ENCODE measurements at places on chromosomes 3 and 15.

GRCh38 chr3:38140326-38141172 lies 2.1 kb downstream of the MYD88 start:
- no peak for DNase-seq

DNA sequence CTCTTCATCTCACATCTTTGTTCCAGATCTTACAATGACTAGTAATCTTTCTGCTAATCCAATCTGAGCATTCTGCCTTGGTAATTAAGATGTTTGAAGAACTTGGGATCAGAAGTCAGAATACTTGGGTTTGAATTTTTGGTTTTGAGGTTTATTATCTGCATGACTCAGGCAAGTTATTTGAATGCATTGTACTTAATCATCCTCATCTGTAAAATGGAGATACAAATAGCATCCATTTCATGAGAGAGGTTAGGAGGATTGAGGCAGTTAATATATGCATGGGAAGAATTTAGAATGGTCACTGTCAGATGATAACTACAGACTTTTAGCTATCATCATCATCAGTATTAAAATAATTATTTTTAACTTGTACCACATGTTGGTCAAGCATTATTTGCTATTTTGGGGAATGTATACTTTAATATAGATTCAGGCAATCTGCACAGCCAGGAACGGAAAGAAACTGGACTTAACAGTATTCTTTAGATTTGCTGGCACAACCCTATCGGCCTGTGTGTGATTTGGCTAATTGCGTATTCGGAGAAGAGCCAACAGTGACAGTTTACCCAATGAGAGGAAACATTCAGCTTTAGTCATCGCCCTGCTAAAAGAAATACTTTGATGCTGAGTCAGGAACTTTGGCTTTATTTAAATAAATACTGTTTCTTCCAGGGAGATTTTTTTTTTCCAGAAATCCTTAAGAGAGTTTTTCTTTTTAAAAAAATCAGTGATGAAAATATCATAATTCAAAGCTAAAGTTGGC lies 600.0 kb downstream of the ROBO1 start:
- DNase-seq: no peak

DNA sequence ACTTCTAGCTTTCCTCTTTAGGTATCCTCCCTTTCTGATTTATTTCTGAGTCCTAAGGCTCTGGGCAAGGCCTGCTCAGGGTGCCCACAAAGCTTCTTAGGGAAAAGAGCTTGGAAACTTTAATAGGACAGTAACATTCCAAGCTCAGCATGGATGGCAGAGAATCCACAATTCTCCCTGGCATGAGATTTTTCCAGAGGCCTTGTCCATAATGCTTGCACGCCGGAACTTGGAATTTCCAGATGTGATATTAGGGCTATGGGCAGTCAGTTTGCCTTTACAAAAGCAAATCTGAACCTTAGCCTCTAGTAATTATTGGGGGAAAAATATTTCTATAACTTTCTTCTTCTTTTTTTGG lies 139.0 kb upstream of the RBMS3 start:
- no peak for DNase-seq

GRCh38 chr3:3170998-3171397 lies 8.5 kb downstream of the CRBN start:
- peak; percentile 70 for DNase-seq

- DNase-seq: no peak
Measured at GRCh38 chr3:72797773-72798543, 50.3 kb downstream of the SHQ1 start.

GRCh38 chr3:84885199-84885882 lies 73.4 kb upstream of the CADM2 start:
- no peak for DNase-seq

- DNase-seq: no peak
Measured at GRCh38 chr15:78032671-78033070, 44.8 kb downstream of the TBC1D2B start.

GRCh38 chr3:120153294-120153693 lies 59.0 kb upstream of the GSK3B start:
- DNase-seq: no peak

DNA sequence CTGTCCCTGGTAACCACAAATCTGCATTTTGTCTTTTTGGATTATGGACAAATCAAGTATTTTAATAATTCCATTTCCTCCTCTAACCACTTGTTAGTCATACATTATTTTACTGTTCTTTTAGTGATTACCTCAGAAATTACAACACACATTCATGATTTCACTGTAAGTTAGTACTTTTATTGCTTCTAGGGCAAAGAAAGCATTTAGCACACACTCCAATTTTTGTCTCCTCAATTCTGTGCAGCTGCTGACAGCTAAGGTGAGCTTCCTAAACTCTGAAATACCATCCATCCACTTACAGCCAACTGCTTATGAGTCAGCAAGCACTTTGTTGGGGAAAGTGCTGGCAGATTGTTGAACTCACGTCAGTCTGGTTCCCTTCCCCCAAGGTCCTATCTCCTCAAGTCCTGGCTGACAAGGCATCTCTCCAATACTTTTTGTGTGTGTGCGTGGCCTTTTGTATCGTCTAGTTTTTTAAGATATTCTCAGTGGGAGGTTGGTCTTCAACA lies 49.4 kb upstream of the TNFAIP8L3 start:
- DNase-seq: no peak

GRCh38 chr3:23202203-23202920 lies 765 bp upstream of the UBE2E2 start:
- DNase-seq: no peak

- no peak for DNase-seq
Measured at GRCh38 chr3:79424811-79425210, 343.0 kb downstream of the ROBO1 start.

- peak; percentile 38 for DNase-seq
Measured at GRCh38 chr15:41284427-41285177, 47.8 kb downstream of the OIP5 start.

- no peak for DNase-seq
Measured at GRCh38 chr3:146125951-146126350, 35.0 kb downstream of the PLOD2 start.

- DNase-seq: no peak
Measured at GRCh38 chr15:96561593-96561992, 231.1 kb downstream of the NR2F2 start.

DNA sequence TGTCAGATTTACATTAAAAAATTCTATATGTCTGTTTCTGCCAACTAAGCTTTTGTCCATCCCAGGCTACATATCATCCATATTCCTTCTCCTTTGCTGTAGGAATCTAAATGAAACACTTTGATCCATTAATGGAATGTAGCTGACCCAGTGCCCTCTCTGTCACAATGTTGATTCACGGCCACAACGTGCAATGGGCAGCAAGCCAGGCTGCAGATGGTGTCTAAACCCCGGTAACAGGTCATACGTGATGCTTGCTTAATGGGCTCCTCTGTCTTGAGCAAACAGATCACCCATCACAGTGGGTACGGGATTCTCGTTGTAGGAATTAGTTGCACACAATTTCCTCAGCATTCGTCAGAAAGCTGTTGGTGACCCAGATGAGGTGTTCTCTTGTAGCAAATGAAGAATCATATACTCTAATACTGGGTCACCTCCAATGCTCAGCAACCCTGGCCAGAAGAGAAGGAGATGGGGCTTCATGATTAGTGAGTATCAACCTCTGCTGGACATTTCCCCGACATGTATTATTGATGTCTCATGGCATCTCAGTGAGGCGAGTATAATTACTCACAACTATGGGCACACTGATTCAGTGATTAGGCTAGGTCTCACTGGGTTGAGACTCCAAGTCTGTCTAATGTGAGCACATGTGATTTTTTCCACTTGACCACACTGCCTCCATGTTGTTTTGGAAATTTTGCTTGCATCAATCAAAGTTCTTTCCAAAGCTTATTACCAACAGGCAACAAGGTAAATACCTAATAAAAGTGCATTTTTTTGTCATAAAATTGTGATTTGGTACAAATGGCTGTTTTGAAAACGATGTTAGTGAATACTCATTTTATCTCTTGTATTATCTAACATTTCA lies 12.9 kb upstream of the DCBLD2 start:
- DNase-seq: no peak

GRCh38 chr3:45555666-45556065 lies 38.9 kb upstream of the LIMD1 start:
- no peak for DNase-seq

- no peak for DNase-seq
Measured at GRCh38 chr3:32384938-32385337, 6.7 kb upstream of the CMTM7 start.

DNA sequence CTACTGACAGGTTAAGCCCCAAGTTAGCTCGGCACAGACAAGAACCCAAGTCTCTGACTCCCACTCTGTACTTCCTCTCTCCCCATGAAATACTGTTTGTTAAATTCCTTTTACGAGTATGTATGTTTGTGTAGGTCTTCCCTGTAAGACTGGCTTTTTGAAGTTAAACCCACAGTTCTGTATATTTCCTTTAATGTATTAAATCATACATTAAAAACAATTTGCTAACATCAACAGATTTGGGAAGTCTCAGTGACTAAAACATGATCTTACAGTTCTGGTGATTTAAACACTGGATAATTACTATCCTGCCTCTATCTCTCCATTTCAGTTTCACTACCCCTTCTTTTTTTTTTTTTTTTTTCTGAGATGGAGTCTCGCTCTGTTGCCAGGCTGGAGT lies 4.4 kb downstream of the CMTM6 start:
- no peak for DNase-seq

DNA sequence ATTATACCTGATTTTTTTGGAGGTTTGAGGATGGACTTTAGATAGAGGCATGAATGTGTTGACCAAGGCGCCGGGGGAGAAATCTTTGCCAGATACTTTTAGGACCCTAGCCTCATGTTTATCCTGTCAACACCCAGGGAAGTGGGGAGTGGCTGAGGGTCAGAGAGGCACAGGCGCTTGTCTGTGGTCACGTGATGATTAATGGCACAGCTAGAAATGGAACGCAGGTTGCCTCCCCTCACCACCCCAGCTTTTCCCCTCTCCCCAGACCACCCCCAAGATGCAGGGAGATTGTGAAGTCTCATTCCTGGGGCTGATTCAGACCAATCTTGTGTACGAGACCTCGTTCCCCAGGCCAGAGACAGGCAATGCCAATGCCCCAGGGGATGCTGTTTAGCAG lies 218.4 kb upstream of the LINGO1 start:
- DNase-seq: no peak

DNA sequence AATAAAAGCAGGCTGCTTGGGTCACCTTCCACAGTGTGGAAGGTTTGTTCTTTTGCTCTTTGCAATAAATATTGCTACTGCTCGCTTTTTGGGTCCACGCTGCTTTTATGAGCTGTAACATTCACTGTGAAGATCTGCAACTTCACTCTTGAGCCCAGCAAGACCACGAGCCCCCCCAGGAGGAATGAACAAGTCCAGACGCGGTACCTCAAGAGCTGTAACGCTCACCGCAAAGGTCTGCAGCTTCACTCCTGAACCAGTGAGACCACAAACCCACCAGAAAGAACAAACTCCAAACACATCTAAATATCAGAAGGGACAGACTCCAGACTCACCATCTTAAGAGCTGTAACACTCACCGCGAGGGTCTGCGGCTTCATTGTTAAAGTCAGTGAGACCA lies 47.5 kb upstream of the CCR4 start:
- DNase-seq: no peak

- no peak for DNase-seq
Measured at GRCh38 chr3:72134989-72135451, 350.1 kb upstream of the PROK2 start.

GRCh38 chr15:49528289-49528688 lies 92.3 kb downstream of the FAM227B start:
- DNase-seq: no peak

DNA sequence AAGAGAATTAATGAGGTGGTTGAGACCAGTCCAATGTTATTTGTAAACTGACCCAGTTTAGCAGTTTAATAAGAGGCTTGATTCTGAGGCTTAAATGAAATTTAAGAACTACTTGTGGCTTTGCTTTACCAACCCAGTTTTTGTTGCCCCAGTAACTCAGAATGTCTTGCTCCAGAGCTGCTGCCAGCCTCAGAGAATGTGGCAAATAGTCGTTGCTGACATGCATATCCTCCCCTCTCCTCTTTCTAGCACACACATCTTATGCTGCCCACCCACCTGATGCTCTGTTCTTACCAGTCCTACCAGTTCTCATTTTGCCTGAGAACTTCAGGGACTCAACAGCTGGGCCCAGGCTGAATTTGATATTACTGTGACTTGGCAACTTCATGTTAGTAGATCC lies 92.4 kb upstream of the TSC22D2 start:
- DNase-seq: no peak

GRCh38 chr3:108123326-108123725 lies 32.5 kb upstream of the CD47 start:
- DNase-seq: no peak

DNA sequence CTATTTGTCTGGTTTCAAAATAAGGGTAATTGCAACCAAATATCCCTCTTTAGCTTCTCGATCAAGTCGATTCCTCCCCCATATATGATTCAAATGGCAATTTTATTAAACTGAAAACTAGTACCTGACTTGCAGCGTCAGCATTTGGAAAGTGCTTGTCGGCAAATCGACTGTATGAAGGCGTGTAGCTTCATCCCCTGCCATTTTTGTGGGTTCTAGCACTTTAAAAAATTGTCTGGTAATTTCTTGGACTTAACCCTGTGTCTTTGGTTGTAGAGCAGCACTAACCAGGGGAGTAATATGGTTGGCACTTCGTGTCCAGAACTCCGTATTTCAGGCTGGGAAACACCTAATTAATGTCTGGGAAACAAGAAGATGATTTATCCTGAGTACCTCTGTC lies 573 bp downstream of the MME start:
- DNase-seq: no peak

DNA sequence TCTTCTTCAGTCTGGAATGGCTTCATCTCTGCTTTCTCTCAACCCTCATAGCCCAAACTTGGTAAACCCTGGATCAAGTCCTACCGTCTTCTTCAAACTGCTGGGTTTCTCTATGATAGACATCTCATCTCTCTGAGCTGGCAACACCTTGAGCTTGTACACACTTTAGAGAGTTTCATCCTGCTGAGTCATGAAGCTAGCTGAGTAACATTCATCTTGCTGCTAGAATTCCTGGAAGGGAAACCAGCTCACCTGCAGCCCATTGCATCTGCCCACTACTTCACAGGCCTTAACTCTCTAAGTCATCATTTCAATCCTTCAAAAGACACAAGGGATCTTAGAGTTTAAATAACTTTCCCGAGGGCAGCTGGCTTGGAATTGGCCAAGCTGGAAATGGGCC lies 175.5 kb upstream of the RORA start:
- no peak for DNase-seq

DNA sequence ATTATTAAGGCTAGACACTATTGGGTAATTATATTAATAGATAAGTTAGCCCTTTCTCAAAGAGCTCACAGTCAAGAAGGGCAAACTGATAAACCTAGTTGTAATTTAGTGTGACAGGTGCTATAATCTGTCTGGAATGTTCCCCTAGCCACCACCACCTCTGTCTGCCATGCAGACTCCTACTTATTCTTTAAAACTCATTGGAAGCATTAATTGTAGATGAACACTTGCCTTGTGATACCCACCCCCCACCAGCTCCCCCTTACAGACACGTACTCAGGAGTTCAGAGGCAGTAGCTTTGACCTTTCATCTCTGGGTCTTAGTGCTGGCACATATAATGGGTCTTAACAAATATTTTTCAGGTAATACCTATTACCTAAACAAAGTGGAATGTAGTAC lies 195.9 kb downstream of the TP63 start:
- DNase-seq: no peak

Data from CD4-positive, alpha-beta T cell treated with Interleukin-21 for 1 hour (primary cell).